ENCODE measurements at places on chromosomes 7 and 10. TPM values are rescaled to one million over a fixed set of nuclear protein-coding genes. Genes with fewer than 3 reads are reported as not detected.

PAPSS2 gene
- total RNA-seq, result 47.2 TPM

TSPAN12 gene
- 1.4 TPM for total RNA-seq

SIRT1 gene
- 38.5 TPM for total RNA-seq

RADIL gene
- 3.2 TPM for total RNA-seq

FRAT2 gene
- total RNA-seq, result 7.7 TPM

SCD gene
- total RNA-seq, result 112 TPM

CARD11 gene
- total RNA-seq, result 2.5 TPM

UNC5B gene
- 48.0 TPM for total RNA-seq

PTPRZ1 gene
- total RNA-seq, result 0.86 TPM

MMD2 gene
- total RNA-seq, result not detected

SEMA3D gene
- total RNA-seq, result 3.0 TPM

DNA sequence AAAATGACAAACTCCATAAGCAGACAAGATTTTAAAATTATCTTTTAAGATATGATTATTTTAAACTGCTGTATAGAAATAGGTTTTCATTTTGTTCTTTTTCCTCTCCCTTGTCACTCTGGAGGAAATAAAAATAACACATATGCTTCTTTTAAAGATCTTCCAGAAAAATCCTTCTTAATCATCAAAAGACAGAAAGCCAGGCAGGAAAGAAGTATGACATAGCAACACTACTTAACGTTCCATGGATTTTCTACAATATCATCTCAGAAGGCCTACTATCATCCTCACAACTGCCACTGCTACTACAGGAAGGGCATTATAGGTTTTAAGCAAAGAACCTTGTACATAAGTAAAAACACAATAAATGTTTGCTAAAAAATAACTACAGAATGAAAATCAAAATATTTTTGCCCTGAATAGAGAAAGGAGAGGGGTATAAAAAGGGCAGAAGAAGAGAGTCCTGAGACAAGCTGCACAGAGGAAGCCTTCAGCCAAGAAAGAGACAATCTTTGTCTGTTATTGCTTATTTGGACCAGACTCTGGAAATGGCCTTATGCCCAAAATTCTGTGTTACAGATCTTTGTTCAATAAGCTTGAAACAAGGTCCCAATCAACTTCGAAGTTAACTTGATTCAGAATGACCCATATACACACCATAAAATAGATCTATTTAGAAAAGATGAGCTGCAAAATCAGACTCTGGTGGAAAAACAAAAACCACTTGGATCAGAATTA lies 67.8 kb downstream of the ABI1 start:
- DNase-seq, result no peak

- no peak for DNase-seq
Measured at GRCh38 chr7:87852306-87852705, 23.9 kb downstream of the SLC25A40 start.

GRCh38 chr10:21166557-21167287 lies 269.6 kb upstream of the NEBL start:
- no peak for DNase-seq

DNA sequence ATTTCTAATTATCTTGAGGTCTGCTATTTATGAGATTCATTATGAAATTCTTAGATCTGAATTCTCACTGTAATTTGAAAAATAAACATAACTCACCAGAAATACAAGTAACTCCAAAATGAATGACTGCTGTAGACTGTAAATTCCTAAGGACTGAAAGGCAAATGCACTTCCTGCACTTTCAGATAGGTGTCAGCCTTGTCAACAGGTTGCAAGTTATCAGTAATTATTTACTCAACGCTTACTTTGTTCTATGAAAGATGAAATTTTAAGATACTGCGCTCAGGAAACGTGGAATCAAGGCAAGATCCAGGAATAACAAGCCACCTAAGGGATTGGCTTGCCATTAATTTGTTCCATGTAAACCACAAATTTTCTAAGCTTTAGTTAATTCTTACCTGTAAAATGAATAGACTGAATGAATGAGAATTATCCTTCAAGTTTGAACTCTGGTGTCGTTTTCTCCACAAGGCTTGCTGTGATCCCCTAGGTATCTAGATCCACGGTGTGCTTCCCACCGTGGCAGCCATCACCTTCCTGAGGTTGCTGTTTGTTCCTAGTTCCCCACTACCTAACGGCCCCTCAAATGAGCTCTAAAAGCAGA lies 12.6 kb downstream of the DHX32 start:
- DNase-seq, result no peak

GRCh38 chr10:34739915-34740314 lies 75.2 kb downstream of the PARD3 start:
- DNase-seq, result peak; percentile 84

DNA sequence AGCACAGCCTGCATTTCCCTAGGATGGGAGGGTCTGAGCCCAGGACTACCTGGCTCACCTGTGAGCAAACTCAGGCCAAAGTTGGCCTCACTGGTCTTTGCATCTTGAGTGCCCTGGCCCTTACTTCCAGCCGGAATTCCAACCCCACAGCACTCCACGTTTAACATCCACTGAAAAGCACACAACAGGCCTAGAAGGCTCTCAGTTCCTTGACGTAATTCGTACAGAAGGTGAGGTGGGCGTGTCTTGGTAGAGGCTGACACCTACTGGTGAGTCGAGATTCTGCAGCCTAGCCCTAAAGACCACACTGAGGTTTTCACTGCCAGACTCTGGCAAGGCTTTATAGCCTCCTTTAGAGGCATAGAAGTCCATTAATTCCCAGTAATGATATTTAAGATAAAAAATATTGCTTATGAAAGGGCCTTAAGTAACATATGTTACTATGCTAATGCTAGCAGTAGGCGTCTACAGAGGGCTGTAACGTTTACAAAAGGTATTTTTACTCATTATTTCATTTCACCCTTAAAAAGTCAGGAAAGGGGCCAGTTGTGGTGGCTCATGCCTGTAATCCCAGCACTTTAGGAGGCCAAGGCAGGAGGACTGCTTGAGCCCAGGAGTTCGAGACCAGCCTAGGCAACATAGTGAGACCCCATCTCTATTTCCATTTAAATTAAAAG lies 95.8 kb downstream of the HIP1 start:
- DNase-seq, result no peak

DNA sequence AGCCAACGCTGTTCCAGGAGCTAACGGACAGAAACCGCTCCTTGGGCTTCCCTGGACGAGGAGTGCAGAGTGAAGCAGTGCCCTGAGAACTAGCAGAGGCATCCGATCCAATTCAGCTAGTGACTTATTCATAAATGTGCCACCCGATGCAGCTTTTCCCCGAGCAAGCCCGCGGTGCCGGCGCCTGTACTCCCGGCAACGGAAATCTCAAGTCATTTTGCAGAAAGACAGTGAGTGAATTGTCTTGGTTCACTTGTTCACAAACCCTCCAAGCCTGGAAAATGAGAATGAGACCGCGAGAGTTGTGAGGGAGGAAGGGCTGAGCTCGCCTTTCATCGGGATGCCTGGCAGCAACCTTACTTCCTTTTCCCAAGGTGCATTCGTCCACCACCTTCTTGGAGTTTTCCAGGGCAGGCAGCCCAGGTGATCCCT lies 87.5 kb downstream of the COBL start:
- DNase-seq, result no peak

DNA sequence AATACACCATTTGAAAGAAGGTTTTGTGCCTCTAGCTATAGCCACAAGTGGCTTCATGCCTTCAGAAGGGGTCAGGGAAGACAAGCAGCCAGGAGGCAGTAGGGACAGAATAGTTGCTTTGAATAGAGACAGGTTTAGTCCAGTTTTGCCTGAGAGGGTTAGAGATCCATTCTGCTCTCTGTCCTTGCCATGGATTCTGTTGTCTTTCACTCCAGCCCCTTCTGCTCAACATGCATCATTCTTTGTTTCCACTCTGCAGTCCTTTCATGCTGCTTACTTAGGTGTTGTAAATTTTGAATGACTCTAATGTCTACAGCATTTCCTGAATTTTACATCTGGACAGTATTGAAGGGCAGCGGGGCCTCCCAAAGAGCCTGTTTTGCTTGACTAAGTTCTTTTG lies 60.3 kb downstream of the CNTNAP2 start:
- no peak for DNase-seq

DNA sequence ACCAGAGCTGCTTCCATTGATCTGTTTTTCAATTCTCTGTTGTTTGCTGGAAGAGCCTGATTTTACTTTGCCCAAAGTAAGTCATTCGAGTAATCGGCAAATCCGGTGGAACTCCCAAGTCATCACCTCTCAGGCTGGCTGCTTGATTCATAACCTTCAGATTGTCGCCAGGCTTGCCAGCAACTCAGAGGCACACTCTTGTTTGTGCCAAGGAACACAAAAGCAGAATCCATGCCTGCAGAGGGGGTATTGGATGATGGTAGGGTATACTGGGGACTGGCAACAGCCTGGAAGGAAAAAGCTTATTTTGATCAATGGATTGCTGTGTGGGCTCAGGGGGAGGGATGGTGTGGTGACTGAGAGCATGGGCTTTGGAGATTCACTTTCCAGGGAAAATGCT lies 542.4 kb downstream of the SORCS3 start:
- DNase-seq, result no peak

- no peak for DNase-seq
Measured at GRCh38 chr7:24945899-24946298, 34.1 kb downstream of the OSBPL3 start.

DNA sequence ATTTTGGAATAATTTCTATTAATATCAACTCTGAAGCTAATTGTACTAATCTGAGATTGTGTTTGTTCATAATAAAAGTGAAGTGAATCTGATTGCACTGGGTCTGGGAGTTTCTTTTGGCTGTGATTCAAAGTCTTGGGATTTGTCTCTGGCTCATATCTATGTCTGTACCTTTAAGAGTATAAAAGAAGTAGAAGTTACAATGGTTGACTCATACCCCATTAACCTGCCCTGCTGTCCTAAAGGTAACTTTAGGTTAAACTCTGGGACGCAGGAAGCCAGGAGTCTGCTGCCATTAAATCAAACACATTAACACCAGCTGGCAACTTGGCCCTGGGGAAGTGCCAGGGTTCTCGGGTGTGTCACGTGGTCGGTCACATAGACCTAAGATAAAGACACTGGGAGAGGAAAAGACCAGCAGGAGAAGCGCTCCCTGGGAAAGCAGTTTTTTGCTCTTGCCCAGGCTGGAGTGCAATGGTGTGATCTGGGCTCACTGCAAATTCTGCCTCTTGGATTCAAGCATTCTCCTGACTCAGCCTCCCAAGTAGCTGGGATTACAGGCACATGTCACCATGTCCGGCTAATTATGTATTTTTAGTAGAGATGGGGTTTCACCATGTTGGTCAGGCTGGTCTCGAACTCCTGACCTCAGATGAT lies 17.8 kb downstream of the SCD start:
- DNase-seq, result peak; percentile 87

DNA sequence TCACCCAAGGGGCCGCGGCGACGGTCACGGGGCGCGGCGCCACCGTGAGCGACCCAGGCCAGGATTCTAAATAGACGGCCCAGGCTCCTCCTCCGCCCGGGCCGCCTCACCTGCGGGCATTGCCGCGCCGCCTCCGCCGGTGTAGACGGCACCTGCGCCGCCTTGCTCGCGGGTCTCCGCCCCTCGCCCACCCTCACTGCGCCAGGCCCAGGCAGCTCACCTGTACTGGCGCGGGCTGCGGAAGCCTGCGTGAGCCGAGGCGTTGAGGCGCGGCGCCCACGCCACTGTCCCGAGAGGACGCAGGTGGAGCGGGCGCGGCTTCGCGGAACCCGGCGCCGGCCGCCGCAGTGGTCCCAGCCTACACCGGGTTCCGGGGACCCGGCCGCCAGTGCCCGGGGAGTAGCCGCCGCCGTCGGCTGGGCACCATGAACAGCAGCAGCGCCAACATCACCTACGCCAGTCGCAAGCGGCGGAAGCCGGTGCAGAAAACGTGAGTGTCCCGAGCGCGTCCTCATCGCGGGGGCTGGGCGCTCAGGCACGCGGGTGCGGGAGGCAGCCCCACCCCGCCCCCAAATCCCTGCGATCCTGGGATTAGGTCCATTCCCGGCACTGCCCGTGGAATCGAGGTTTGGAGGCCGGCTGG lies 509 bp downstream of the AHR start:
- DNase-seq, result peak; percentile 58

DNA sequence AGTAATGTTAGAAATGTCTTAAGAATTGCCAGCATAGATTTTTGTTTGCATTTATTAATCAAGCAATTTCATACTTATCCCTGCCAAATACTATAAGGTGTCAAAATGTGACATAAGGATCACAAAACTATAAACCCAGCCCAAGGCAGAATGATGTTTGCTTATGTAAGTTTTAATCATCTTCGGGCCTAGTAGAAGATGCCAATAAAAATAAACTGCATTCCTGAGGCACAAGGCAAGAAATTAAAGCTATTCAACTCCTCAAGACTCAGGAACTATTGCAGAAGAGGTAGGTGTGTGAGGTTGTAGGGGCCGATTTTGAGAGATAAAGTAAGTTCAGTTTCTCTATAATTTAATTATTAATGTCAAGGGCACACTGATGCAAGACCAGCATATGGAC lies 189.4 kb upstream of the AHR start:
- DNase-seq, result no peak

DNA sequence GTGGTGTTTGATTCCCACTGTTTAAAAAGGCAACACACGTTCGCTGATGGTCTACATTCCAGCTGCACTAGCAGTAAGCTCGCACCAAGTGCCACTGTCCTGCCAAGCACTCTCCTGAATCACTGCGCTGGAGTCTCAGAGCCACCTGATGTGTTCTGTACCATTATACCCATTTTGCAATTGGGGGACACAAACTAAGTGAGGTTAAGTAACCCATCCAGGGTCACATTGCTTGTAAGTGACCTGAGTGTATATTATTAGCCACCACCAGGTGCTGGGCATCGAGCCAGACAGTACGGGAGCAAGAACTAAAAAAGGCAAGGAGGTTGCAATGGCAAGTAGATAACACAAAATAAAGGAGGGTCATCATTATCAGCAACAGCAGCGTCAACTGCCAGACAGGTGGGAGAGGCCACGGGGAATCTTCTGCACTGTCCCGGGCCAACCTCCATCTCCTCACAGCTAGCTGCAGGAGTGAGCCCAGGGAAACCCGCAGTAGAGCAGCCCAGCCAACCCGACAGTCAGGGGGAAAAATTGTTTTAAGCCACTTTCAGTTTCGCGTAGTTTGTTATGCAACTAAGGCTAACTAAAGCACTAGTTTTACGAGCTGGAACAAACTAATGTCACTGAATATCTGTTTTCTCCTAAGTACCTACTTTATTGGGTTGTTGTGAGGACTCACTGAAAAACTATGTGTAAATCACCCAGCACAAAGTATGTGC lies 712 bp upstream of the CPVL start:
- peak; percentile 21 for DNase-seq

DNA sequence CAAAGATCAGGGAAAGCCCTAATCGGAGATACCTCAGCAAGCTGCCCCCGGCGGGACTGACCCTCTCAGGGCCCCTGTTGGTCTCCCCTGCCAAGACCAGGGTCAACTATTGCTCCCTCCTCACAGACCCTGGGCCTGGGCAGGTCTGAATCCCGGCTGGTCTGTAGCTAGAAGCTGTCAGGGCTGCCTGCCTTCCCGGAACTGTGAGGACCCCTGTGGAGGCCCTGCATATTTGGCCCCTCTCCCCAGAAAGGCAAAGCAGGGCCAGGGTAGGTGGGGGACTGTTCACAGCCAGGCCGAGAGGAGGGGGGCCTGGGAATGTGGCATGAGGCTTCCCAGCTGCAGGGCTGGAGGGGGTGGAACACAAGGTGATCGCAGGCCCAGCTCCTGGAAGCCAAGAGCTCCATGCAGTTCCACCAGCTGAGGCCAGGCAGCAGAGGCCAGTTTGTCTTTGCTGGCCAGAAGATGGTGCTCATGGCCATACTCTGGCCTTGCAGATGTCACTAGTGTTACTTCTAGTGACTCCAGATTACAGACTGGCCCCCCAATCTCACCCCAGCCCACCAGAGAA lies 24.1 kb downstream of the TBATA start:
- no peak for DNase-seq

- DNase-seq, result no peak
Measured at GRCh38 chr10:121325490-121326231, 272.6 kb downstream of the FGFR2 start.

Data from ovary (tissue), 10 donors.